ENCODE measurements at places on chromosomes 7 and 10.
A peak's percentile ranks its signal among the peaks of the same experiment; 100 is the strongest.

DNA sequence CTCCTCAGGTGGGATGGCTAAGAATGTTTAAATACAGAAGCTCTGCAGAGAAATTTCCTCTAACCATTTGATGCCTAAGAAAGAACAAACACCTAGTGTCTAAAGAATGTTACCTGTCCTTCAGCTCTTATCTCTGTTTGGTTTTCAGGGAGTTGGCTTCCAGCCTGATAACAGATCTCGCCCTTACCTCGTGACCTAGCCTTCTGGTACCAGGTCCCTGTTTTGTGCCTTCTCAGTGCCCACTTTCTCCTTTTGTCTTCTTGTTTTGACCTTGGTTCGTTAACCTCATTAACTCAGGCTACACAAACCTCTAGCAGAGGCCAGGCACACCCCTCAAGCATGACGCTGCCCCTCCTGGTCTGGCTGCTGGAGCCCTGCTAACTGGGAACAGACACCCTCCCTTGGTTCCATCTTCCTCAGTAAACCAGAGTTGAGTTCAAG, 16.1 kb upstream of the RAB11FIP2 start:
- DNase-seq: no peak

DNA sequence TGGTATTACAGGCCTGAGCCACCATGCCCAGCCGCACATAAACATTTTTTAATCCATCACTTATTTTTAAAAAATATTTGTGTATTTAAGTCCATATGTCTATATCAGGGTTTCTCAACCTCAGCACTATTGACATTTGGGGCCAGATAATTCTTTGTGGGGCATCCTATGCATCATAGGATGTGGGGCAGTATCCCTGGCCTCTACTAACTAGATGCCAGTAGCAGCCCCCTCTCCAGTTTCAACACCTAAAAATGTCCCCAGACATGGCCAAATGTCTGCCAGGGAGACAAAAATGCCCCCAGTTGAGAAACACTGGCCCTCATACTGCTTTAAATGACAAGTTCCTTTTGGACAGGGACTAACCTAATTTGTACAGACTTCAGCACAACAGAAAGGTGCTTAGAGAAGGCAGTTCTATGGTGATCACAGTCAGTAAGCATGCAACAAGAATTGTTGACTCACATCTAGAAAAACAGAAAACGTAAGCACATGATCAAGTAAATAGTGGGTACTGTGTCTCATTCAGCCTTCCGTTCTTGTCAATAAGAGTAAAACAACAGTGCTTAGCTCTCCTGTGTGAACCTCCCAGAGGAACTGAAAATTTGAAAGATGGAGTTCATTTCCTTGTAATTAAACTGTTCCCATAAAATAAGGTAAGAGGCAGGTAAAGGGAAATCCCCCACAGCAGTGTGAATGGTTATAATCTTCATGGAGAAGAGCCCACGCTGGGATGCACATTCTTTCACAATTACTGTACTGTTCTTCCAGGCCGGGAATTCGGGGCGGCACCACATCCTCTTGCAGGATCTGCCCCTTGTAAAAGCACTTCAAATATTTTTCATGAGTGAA, 17.3 kb upstream of the ADRB1 start:
- DNase-seq: no peak

GRCh38 chr10:133471300-133472109, 17.8 kb downstream of the SCART1 start:
- DNase-seq: no peak

GRCh38 chr7:20541608-20542349, 73.7 kb upstream of the ABCB5 start:
- DNase-seq: no peak

DNA sequence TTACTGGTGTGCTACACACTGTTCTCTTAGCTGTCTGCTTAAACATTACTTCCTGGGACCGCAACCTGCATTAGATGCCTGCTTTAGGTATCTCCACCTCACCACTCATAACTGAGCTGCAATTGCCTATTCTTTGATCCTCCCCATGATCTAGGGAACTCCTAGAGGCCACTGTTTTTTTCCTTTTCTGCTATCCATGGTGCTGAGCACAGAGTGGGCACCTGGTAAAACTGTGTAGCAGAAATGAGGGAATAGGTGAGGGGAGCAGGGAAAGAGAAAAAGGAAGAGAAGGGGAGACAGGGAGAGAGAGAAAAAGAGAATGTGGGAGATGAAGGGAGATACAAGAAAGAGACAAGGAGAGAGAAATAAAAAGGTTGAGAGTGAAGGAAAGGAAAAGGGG, 434.9 kb downstream of the ADRA2A start:
- DNase-seq: no peak

GRCh38 chr10:27240212-27241009, at the start of gene ACBD5:
TSS of gene ACBD5 (minus strand) at chr10:27240797. CDS start at chr10:27240688, 109 bp downstream.
- DNase-seq: peak; percentile 70

- DNase-seq: no peak
These were observed 11.9 kb downstream of the RGR start for GRCh38 chr10:84256510-84257342.

DNA sequence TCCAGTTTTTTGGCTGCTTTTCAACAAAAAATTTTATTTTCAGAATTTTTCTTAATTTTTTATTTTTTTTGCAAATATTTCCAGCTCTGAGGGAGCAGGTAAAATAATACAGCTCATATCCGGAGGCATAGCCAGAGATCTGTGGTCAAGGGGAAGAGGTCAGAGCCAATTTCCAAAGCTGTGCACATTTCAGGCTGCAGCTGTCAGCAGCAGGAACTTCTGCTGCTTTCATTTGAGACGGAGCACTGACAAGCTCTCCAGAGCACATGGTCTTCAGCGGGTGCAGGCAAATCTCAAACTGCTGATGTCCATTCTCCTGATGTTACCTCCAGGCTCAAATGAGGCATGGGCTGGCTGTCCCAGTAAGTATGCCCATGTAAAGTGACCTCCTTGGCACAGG, 31.1 kb downstream of the SLC26A4 start:
- no peak for DNase-seq

- DNase-seq: no peak
These were observed 54.3 kb downstream of the BMS1 start for GRCh38 chr10:42836771-42837468.

DNA sequence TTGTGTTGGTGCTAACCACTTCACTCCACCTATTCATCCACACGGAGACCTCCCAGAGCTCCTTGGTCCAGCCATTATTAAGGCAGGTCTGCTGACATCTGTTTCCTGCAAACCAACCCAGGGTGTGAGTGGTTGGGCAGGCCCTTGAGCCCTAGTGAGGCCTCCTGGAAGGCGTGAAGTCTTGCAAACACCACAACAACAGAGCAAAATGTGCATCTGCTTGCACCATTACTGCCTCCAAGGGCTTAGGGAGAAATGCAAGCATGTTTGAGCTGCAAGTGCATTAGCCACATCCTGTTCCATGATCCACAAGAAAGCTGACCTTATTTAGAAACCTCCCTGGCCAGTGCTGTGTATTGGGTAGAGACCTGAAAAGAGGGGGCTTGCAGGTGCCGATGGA, 325.5 kb downstream of the GRID1 start:
- DNase-seq: no peak

DNA sequence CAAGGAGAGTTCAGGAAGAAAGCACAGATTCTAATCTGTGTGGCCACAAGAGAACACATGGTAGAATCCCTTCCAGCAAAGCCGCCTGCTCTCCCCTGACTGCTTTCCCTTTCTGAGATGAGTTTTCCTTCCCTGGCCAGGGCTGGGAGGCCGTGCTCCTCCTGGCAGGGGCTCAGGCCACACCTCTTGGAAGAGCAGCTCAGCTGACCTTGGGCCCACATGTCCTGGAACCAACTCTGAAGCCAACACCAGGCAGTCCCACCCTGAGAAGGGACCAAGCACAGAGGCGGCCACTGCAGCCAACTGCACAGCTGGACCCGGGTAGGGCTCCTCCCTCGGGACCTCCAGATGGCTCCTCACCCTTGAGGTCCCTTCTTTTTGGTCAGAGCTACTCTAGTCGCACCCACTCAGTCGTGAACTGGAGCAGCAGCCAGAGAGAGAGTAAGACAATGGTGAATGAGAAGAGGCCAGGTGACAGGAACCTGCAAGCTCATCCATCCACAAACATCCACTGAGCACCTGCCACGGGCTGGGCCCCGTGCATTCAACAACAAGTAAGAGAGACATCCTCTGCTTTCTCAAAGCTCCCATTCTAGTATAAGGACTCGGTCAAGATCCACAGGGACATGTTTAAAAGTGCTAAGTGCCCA, 40.3 kb downstream of the FAM53B start:
- DNase-seq: no peak

All from effector memory CD4-positive, alpha-beta T cell (primary cell).